ENCODE measurements at places on chromosomes 1 and 21. TPM values are rescaled to one million over a fixed set of nuclear protein-coding genes. Genes with fewer than 3 reads are reported as not detected.

DNA sequence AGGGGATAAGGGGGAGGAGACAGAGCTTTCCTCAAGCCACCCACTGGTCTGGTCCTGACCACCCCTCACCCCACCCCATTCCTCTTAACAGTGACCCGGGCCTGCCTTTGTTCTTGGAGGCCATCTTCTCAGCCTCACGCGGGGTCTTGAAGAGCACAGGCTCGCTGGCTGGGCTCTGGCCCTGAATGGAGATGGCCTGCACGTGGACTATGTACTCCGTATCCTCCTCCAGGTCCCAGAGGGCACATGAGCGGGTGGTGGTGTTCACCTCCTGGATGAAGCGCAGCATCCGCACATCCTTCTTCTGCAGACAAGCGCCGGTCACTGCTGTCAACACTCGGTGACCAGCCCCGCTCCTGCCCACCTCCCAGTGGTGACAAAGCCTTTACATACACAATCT lies 2.6 kb downstream of the FNDC5 start:
- no peak for ATAC-seq

GRCh38 chr21:40200946-40201345 lies 333.7 kb downstream of the PCP4 start:
- no peak for ATAC-seq

GRCh38 chr1:242629396-242629795 lies 104.9 kb upstream of the PLD5 start:
- no peak for ATAC-seq

DNA sequence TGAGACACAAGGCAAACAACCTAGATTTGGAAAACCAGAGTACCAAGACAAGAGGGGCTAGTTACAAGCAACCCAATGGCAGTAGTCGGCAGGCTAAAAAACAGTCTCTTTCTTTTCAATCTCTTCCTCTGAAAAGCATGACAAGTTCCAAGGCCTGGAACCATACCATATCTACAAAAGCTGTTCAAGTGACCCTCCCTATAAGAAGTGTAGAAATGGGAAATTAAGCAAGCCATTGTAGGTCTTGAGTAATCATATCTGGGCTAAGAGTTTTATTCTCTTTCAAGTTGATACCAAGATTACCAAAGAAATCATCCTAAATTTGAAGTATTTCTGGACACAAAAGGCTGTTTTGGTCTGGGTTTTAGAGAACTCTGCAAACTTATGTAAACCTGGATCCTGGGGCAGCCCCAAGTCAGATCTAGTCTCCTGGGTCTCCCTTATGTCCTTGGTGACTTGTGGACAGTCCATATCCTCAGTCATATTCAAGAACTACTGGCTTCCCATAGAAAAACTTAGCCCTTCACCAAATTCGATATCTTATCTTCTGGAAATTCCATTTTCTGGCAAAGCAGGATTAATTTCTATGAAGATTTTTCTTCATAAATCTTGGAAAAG lies 24.7 kb downstream of the FMO3 start:
- no peak for ATAC-seq

DNA sequence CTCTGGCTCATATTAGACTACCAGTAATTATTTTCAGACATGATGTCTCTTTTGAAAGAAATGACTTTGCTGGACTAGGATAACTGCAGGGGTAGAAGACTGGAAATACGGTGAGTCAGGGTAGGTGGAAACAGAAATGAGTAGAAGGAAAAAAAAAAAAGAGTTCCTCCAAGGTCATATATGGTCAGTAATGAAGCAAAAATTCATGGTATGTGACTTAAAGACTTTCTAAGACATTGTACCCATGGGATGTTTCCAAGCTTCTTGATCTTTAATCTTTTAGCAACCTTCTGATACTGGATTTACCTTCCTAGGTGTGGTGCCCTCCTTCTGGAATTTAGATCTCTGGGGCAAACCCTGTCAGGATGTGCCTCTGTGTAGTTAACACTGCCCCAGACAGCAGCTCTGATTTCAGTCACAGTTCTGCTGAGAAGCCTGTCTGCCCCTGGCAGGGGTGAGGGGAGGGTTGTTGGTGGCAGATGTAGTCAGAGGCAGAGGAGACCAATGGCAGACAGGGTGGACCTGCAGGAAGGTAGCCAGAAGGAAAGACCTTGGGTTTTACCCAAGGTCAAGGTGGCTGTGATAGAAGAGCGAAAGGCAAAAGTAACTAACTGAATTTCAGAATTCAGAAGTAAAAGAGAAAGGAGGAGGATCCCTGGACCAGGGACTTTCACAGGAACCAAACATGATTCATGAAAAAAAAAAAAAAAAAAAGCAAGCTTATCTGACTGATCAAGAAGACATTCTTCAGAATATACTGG lies 44.1 kb upstream of the BCL10 start:
- ATAC-seq, result no peak

- peak; percentile 6 for ATAC-seq
Observed at GRCh38 chr1:32701951-32702598, 495 bp downstream of the SYNC start.

GRCh38 chr1:67308136-67308535 lies 463 bp downstream of the IL12RB2 start:
- ATAC-seq, result no peak

GRCh38 chr1:165836664-165837482 lies 9.5 kb downstream of the UCK2 start:
- no peak for ATAC-seq

GRCh38 chr1:51776408-51776807 lies 102.1 kb downstream of the NRDC start:
- no peak for ATAC-seq

- no peak for ATAC-seq
Observed at GRCh38 chr1:46653405-46653958, 14.7 kb downstream of the ATPAF1 start.

Gene FCGR3A
- total RNA-seq, result 0.31 TPM

Gene GPATCH2
- total RNA-seq, result 29.0 TPM

Gene PLA2G4A
- 31.1 TPM for total RNA-seq

Gene CBS
- 61.1 TPM for total RNA-seq

Gene LDLRAD2
- total RNA-seq, result 0.77 TPM

Gene ZBTB40
- total RNA-seq, result 10.1 TPM

Gene TNN
- total RNA-seq, result not detected

Gene ZNF593OS
- 6.7 TPM for total RNA-seq

Gene AQP10
- total RNA-seq, result 0.14 TPM

Gene BLACAT1
- 2.6 TPM for total RNA-seq

Gene NLRP3
- not detected for total RNA-seq

All from motor neuron (in vitro differentiated cells).